Activated CD4-positive, alpha-beta T cell treated with anti-CD3 and anti-CD28 coated beads, Interleukin-2, amount 50 U/mL, for 48 hours (primary cell): ENCODE measurements at places on chromosomes 1 and 21.

DNA sequence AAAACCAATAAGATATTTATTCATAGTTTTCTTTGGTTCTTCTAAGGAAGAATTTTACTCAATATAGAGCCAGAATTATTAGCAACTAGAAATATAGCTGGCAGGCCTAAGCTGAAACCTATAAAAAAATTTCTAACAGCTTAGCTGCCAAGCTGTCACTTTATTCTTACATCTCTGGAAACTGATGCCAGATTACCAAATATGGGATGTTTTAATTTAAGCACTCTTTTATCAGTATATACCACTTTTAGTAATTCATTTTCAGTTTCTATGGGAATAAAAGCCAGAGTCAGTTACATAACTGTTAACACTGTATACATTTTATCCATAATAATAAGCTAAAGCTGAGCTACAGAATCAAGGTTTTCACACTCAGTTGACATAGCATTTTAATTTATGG is 68.7 kb upstream of the MPC2 start:
- no peak for DNase-seq

GRCh38 chr1:201473296-201473695 is 4.3 kb upstream of the PHLDA3 start:
- DNase-seq, result no peak

DNA sequence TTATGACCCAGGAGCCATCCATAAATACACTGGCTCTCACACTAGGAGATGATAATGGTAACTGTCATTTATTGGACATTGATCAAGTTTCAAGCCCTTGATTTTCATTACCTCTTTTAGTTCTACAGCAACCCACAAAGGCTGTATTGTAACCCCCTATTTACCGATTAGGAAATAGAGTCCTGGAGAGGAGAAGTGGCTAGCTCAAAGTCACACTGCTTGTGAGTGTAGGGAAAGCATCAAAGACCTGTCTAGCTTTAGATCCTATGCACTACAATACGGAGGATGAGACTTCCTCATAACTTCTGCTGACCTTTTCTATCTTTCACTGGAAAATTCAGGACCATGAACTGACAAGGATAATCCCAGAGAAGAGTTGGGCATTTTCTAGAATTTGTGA is 115.2 kb downstream of the LMX1A start:
- no peak for DNase-seq

DNA sequence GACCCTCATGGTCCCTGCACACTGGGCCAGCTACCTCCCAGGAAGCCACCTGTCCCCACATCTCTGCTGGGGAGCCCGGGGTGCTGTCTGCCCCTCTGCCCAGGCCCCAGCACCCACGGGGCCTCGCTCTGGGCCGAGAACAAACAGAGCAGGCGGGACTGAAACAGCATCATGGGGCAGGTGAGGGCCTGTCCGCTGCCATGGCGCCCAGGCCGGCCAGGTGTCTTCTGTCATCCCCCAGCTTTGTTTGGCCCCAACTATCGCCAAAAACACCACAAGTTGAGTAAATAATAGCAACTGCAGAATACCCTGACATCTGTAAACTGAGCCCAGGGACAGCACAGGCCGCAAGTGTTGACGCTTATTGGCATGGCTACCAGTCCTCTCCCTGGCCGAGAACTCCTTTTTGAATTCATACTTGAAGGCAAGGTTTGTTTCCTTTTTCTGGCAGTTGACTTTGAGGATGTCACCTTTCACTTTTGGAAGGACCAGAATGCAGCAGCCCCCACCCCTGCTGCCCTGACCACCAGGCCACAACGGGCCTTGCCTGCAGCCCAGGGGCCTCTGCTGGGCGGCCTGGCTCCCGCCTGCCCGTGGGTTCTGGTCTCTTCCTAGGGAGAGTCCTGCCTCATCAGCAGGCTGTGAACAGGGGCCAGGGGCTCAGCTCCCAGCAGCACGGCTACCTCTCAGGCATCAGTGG is 152.7 kb downstream of the CASZ1 start:
- no peak for DNase-seq
